ENCODE measurements at places on chromosomes 7 and 10.

GRCh38 chr7:137169282-137169698 is 174.2 kb downstream of the PTN start:
- DNase-seq = no peak

DNA sequence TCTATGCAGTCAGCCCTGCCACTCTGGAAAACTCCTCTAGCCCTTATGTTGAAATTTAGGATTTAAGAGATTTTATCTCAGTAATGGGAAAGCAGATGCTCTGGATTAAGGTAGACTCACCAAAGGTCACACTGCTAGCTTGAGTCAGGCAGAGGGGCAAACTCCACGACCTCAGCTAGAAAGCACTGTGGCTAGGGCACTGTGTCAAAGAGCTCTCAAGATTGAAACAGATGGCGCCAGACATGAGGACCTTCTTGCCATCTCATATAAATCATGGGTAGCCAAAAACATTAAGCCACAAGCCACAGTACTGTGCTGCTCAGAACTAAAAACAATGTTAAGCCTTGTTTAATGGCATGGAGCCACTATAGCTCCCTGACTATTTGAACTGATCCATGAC is 188.7 kb downstream of the DNAJC1 start:
- DNase-seq = no peak

DNA sequence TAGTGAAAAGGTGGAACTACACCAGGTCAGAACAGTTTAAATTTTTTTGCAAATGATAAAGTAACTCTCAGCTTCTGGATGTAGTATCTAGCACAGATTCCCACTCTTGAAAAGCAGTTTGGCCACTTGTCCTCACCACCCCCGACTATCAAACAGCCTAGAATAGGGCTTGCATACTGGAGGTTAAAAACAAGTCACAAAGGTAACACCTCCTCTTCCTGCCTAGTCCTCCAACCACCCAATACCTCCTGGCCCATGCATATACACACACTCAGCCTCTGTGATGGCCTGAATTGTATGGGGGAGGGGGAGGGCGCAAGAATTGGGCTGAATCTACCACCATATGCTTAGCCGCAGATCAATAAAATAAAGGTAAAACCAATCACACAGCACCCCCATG is 5.7 kb downstream of the SKAP2 start:
- no peak for DNase-seq

- DNase-seq = no peak
Observed at GRCh38 chr7:129835569-129835968, 117.2 kb downstream of the UBE2H start.

DNA sequence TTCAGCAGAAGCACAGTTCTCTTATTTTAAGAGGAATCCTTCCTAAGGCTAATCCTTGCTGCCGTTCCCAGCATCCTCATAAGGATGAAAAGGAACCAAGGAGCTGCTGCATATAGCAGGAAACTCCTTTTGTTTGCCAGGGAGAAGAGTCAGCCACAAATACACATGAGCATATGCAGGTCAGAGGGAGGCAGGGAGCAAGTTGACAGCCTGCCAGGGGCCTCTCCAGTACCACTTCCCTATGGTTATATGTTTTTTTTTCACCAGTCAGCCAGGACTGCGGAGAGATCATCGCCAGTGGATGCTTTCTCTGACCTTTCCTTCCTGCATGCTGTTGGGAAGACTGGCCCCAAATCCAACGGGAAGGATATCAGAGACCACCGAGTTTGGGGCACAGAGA is 39.8 kb downstream of the SLC35B4 start:
- no peak for DNase-seq

- no peak for DNase-seq
Observed at GRCh38 chr7:108007261-108007660, 4.3 kb upstream of the LAMB1 start.

DNA sequence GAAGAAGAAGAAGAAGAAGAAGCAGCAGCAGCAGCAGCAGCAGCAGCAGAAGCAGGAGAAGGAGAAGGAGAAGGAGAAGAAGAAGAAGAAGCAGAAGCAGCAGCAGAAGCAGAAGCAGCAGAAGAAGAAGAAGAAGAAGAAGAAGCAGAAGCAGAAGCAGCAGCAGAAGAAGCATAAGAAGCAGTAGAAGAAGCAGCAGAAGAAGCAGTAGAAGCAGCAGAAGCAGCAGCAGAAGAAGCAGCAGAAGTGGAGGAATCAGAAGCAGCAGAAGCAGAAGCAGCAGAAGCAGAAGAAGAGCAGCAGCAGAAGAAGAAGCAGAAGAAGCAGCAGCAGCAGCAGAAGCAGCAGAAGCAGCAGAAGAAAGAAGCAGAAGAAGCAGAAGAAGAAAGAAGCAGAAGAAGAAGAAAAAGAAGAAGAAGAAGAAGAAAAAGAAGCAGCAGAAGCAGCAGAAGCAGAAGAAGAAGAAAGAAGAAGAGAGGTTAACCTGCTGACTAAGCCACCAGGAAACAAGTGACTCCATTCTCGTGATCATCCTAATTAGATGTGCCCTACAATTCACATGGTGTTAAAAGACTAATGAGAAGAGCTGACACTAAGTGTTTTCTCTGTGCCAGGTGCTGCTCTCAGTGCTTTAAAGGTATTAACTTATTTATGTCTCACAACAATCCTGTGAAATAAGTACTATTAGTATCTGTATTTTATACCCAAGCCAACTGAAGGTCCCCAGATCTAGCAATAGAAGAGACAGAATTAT is 11.6 kb downstream of the CDNF start:
- DNase-seq = no peak

DNA sequence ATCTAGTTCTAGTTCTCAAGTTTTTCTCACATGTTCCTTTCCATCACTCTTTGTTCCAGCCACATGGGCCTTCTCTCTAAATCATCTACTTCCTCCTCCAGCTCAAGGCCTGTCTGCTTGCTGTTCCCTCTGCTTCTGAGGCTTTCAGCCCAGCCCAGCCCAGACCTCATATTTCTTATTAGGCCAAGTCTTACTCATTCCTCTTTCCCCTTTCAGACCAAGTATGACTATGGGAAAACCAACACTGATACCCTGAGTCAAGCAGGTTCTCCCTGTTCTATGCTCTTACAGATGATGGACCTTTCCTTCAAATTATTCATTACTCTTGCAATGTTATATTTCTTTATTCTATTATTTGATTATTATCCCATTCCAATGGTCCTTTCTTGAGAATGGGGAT is 80.3 kb upstream of the SEM1 start:
- DNase-seq = no peak

- no peak for DNase-seq
Observed at GRCh38 chr7:30434140-30434799, 44.3 kb downstream of the NOD1 start.

DNA sequence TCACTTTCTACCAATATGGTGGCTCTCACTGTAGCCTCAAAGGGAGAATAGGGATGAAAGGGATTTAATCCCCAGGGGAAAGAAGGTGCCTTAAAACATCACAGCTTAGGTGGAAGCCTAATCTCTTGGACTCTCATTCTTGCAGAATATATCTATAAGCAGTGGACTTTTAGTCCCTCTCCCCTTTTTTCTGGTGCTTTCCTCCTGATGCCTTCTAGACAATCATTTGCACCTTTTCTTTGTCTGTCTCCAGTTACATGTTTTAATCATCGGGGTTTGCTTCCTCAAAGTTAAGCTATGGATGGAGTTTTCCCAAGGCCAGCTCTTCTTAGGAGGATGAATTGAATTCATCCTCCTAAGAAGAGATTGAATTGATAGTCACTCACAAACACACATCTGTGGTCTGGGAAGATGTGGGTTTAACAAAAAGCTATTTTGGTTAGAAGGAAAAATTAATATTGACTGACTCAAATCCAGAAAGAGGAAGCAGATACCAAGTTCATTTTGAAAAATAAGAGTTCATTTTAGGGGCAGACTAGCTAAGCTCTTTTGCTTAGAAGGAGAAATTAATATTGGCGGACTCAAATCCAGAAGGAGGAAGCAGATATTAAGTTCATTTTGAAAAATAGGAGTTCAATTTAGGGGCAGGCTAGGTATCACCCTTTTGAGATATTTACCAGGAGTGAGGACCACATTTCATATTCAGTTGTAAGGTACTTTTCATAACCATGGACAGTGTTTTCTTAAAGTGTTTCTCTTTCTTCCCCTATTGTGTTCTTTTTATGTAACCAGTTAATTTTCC is 35.2 kb upstream of the PLEKHS1 start:
- DNase-seq = no peak

- DNase-seq = no peak
Observed at GRCh38 chr7:12596225-12596790, 25.8 kb downstream of the SCIN start.

- no peak for DNase-seq
Observed at GRCh38 chr7:33680682-33681081, 224.7 kb upstream of the BMPER start.

DNA sequence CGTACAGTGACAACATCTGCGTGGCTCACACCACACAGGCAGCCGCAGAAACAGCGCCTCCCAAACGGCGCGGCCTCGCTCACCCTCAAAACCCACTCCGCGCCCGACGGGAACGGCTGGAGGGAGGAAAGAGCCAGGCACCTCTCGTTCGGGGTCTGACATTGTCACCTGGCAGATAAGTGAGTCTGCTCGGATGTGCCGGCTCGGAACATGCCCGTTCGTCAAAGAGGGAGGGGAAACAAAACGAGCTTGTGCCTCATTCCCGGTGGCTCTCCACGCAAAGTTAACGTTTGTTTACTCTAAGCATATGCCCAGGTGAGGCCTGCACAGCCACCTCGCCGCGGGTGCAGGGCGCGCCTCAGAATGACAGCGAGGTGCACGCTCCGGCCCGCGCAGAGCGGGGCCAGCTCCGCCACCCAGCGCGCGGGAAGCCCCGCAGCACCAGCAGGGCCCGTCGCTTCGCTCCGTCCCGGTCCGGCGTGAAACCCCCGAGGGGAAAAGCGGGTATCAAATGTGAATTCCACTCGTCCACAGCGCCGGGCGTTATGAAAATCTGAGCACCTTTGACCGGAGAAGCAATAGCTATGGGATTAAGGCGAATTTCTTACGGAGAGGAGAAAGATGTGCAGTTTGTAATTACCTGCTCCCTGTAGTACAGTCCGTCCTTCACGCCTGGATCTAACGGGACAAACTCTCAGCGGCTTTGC is 13.1 kb downstream of the CNPY1 start:
- DNase-seq = no peak

GRCh38 chr10:124058346-124059003 is 34.9 kb downstream of the CHST15 start:
- DNase-seq = no peak

- DNase-seq = no peak
Observed at GRCh38 chr10:28913436-28914237, 236.3 kb downstream of the BAMBI start.

- DNase-seq = no peak
Observed at GRCh38 chr10:30170814-30171213, 111.4 kb upstream of the JCAD start.

DNA sequence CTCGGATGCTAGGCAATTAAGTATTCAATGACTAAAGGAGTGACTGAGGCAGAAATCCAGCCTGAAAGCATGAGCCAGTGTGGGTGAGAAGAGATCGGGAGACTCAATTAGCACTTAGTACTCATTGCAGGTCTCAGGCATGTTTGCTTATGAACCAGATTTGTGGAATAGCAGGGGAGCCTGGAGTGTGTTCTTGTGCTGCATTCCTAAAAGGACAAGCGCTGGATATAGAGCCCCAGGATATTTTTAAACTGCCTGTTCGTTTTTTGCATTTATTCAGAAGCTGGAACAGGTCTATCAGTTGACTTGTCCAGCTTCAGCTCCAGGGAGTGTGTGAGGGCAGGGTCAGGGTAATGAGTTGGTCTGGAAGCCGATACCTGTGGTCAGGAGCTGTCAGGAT is 120.3 kb downstream of the BMPER start:
- no peak for DNase-seq

DNA sequence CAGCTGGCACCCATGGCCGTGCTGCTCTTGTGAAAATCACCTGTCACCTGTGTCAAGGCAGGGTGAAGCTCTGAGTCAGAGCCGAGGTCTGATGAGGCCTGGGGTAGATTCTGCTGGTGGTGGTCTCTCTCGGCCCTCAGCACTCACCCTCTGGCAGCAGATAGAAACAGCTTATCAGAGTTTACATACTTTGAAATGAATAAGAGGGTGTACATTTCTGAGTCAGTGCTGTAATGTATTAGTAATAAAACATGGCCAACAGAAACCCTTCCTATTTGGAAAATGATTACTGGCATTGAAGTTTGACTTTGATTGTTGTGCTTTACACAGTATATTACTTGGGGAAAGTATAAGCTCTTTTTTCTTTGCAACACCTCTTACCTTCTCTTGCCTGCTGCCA is 228.8 kb downstream of the SNX10 start:
- no peak for DNase-seq

DNA sequence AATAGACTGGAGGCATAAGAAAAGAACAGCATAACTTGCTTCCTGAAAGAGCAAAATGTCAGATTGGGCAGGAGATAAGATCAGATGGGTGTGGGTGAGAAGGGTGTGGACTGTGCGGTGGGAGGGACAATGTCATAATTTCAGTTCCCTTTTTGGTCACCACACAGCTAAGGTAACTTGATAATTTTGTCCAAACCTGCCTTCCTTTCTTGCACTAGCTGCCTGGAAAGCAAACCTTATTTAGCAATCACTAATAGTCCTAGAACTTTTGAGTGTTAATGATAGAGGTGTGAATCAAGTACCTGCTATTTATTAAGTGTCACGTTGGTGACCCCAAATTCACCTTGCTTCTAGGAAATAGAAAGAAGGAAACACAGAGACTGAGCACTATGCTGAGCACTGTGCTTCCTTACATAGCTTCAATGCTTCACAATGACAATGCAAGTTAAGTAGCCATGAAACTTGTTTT is 72.4 kb upstream of the SP4 start:
- DNase-seq = peak; percentile 63

- no peak for DNase-seq
Observed at GRCh38 chr7:131883769-131884168, 327.3 kb upstream of the PODXL start.

DNA sequence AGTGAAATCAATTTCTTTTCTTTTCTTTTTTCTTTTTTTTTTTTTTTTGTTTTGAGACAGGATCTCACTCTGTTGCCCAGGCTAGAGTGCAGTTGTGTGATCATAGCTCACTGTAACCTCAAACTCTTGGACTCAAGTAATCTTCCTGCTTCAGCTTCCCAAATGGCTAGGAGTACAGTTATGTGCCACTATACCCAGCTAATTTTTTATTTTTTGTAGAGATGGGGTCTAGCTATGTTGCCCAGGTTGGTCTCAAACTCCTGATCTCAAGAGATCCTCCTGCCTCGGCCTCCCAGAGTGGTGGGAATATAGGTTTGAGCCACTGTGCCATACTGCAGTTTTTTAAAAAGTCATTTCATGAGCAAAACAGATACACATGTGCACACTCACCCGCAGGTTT is 79.8 kb downstream of the ANK3 start:
- no peak for DNase-seq

GRCh38 chr10:5343561-5343960 is 21.2 kb upstream of the UCN3 start:
- peak; percentile 20 for DNase-seq

DNA sequence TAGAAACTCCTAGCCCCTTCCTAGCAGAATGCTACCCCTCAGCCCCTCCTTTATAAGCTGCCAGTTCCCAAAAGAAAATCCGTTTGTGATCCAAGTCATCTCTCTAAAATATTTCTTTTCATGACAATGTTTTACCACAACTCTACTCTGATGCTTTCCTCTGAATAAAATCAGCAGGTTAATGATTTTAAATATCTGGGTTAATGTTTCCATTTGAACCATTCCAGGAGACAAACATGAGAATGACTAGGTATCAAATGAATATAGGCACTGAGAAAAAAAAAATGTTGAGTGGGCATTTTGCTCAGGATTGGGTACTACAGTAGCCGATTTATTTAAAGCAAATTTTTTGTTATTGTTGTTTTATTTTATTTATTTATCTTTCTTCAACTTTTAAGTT is 360.3 kb downstream of the WDR11 start:
- DNase-seq = no peak
